ENCODE measurements at places on chromosomes 5 and 9. TPM values are rescaled to one million over a fixed set of nuclear protein-coding genes. Genes with fewer than 3 reads are reported as not detected.

DNA sequence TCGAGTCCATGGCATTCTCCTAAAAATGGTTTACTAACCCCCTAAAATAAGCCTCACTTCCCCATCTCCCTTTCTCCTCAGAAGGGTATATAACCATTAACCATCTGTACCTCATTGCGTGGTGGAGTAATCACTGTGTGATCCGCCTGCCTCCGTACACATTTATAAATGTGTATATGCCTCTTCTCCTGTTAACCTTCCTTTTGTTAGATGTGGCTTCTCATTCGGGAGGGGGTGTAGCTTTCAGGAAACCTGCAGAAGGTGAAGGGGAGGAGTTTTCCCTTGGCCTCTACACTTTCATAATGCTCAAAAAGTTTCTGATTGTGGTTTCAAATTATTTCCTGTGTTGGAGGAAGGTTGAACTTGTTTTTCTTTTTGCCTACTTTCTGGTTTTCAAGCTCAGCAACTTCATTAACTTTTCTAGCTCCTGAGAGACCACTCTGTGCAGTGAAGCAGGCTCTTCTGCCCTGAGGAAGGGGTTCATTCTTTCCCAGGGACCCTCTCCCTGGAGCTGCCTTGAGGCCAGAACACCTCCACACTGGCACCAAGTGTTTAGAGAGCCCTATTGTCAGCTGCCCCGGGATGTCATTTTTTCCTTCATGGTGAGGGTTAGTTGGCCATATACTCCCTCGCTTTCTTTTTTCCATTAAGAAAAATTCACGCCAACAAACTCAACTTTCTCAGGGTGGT is 46.9 kb downstream of the RASGRF2 start:
- no peak for DNase-seq

GRCh38 chr5:164748861-164749260 is 1243.4 kb downstream of the MAT2B start:
- no peak for DNase-seq

- DNase-seq: peak; percentile 37
These were observed 59.4 kb upstream of the EXOC3 start for GRCh38 chr5:383621-384020.

Gene MLANA
- total RNA-seq: not detected

DNA sequence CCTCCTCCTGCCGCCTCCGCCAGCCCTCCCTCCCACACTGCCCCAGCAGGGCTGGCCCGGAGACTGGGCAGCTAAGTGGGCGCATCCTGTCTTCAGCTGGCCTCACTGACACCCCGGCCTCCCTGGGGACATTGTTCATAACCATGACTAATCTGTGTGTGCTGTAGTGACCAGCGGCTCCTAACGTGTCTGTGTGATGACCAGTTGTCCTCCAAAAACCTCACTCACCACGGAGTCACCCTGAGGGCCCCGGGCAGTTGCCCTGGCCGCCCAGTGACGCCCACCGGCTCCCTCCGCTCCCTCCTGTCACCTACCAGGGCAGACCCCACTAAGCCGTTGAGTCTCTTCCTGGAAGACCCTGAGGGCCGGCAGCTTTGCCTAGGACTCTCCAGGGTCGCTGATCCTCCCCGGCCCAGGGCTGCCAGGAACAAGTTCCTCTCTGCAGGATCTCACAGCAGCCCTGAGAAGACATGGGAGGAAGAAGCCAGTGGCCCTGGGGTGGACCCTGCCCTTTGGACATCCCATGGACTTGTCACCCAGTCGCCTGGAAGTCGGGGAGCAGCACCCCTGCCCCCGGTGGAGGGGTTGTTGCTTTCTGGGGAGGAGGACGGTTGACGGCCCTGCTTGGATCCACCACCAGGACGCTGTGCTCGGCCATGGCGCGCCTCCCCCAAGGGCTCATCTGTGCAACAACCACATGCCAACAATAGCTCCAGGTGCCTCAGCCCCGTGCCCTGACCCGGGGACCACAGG is 110.2 kb upstream of the LMX1B start:
- DNase-seq: no peak

Gene HNRNPA0
- total RNA-seq: 24.3 TPM

DNA sequence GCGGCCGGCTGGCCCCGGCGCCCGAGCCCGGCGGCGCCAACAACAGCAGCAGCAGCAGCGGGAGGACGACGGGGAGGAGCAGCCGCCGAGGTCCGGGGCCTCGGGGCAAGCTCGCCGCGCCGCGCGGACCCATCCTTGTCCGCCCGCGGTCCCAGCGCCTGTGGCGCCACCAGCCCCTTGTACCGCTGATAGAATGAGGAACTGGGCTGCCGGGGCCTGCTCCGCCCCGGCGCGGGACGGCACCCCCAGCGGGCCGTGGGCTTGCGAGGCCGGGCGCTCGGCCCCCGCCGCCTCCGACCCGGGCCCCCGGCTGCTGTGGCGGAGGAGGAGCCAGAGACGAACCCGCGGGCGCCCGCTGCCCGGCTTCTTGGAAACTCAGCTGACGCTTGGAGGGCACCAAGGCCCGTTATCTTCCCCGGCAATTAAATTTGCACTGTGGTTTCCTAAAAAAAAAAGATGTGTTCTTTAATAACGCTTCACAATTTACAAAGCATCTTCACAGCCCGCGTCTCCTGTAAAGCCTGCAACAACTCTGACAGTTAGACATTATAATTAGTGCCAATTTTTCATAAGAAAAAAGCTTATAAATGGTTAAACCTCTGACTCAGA is at the start of gene ARSB:
Gene ARSB, minus strand, starts transcription at position 195 of the 609 bp plus-strand sequence. Its CDS starts 62 bp downstream, at position 133.
- peak; percentile 90 for DNase-seq

Gene PRDM9
- not detected for total RNA-seq

DNA sequence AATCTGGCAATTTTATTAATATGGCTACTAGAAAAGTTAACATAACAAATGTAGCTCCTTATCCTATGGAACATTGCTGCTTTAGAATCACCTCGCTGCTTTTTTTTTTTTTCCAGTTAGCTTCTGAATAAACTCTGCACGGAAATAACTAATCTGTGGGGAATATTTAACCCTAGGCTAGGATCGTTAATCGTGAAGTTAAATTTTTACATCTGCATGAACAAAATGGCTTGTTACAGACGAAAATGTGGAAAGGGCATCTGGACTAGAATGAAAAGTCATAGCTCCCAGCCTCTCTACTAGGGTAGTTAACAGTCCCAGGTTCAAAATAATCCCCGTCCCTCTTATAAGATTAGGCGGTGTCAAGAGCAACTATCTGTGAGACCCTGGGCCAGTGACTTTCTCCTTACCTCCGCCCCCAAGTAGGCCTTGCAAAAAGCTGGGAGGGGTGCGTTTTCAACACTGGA is 470 bp upstream of the SLC22A5 start:
- DNase-seq: no peak

GRCh38 chr9:98271479-98271878 is 16.0 kb upstream of the TBC1D2 start:
- no peak for DNase-seq

GRCh38 chr5:74251141-74252035 is 389.1 kb downstream of the ENC1 start:
- DNase-seq: no peak

Data from mesenteric fat pad (tissue), 1 donor.